Naive thymus-derived CD4-positive, alpha-beta T cell (primary cell): ENCODE measurements at places on chromosomes 5 and 9. TPM values are rescaled to one million over a fixed set of nuclear protein-coding genes. Genes with fewer than 3 reads are reported as not detected.

DNA sequence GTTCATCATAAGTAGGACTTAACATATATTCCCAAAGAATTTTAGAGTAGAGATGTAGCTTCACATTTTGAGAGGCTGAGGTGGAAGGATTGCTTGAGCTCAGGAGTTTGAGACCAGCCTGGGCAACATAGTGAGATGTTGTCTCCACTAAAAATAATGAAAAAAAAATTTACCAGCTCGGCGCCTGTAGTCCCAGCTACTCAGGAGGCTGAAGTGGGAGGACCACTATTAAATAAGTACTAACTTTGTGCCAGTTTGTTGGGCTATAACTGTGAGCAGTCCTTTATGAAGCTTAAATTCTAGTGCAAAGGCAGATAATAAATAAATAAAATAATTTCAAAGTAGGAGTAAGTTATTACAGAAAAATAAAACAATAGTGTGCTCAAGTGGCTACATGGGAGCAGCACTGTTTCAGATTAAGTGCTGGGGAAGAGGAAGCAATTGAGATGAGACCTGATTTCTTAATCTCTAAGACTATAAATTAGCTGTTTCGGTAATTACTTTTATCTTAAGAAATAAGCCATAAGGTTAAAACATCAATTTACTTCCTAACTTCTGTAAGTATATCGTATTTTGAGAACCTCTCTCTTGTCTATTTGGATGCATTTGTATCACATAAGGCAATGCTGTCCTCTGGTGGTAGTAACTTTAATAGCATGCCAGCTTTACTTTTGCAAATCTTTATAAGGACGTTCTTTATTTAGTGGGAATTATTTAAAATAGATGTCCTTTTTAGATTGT, 98.9 kb downstream of the CSNK1G3 start:
- DNase-seq = no peak

- no peak for DNase-seq
Measured at GRCh38 chr5:143699121-143699520, 112.8 kb upstream of the HMHB1 start.

DNA sequence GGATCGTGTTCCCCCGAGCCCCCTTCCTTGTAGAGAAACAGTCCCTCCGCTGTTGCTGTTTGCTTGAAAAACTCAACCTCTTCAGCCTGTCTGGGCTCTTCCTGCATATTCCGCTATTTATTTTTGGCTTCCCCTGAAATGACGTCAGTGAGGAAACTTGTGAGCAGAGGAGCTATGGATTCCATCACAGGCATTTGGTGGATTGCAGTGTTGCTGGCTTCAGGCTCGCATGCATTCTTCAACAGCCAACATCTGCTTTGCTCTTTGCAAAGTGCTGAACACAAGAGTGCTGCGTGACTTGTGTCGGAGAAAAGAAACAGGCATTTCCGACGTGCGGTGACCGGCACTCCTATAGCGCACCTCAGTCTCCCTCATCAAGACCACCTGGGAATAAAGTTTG, 232.7 kb downstream of the RFK start:
- DNase-seq = no peak

The NMUR2 gene
- not detected in 2 replicates for total RNA-seq

The IFNB1 gene
- not detected for total RNA-seq
